ENCODE measurements at places on chromosomes 6 and 20.

- DNase-seq, result no peak
These were observed 173.6 kb upstream of the SGK1 start for GRCh38 chr6:134491477-134491876.

DNA sequence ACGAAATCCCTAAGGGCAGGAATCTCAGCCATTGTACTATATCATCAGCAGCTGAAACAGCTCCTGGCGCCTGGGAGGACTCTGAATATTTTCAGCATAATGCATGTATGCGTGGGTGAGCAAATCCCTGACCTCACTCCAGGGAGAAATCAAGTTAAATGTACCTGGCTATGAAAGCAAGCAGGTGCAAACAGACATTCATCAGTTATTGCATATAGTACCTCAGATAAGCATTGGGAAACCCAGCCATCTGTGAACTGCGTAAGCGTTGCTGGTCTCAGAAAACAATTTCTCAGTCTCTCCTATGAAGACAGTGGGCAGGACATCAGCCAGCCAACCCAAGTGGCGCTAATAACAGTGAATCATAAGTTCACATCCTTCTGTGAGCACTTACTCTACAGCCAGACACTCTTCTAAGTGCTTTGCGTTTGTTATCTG lies 622.6 kb downstream of the EPM2A start:
- DNase-seq, result no peak

GRCh38 chr20:24651171-24651975 lies 181.9 kb downstream of the SYNDIG1 start:
- no peak for DNase-seq

- peak; percentile 45 for DNase-seq
These were observed 290.6 kb upstream of the ZNF337 start for GRCh38 chr20:25987073-25987927.

DNA sequence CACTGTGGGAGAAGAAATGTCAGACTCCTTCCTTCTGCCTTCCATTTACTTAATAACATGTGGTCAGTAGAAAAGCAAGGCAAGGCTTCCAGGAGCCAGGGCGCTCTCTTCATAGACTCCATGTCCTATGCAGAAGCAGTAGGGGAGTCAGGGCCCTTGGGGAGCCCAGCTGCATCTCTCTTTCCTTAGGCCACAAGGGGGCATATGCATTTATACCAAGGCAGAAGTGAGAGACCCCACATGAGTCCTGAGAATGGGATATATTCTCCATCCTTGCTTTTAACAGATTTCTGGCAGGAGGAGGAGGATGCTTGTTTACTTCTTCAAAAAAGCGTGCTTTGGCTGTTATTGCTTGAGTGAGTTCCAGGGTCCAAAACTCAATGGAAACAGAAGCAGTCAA lies 198.5 kb downstream of the HIVEP2 start:
- DNase-seq, result no peak

DNA sequence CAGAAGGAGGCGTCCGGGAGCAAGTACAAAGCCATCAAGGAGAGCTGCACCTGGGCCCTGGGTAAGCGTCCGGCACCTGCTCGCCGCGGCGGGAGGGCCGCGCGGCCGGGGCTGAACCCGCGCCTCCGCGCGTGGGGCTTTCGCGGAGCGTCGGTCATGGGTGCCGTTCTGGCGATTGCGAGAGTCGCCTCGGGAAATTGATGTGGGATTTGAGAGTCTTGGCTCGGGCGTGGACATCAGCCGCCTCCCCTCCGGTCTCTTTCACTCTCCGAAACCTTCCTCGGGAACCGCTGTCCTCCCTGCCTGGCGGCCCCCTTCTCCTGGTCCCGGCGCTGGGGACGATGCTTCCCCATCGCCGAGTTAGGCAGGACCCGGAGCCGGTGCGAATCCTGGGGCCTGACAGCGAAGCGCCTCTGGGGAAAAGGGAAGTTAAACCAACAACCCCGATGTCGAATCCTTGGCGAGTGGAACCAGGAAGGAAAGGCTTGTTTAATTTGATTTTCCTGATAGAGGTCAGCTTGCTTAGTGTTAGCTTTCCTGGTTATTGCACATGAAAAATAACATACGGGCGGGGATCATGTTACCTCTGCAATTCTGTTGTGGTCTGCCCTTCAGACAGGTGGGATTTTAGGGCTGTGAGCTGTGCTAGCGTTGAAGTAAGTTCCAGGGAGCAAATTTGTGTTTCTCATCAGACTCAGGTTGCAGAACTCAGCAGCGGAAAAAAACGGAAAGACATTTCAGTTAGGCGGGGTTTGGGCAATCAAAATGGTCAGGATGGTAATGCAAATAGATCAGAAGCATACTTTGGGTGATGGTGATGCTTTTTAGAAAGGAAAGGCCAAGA lies 594 bp downstream of the ARFGEF3 start:
- DNase-seq, result no peak

- no peak for DNase-seq
These were observed 817 bp upstream of the SLCO4A1 start for GRCh38 chr20:62641321-62642050.

- no peak for DNase-seq
These were observed 144.9 kb downstream of the TFAP2A start for GRCh38 chr6:10269814-10270472.

DNA sequence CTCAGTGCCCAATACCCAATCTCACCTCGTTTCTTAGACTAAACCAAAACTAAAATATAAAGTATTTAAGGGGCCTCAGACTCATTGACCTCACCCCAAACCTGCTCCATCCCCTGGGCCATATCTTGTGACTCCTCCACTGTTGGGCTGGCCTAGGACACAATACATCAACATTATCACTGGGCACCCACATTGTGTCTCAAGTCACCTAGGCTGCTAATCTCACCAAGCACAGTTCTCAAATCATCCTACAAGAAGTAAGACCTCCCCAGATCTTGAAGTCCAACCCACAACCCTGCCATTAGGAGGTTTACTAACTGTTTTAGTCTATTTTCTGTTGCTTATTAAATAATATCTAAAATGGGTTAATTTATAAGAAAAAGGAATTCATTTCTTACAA lies 96.2 kb downstream of the CRYBG1 start:
- no peak for DNase-seq

- no peak for DNase-seq
These were observed 273.3 kb upstream of the JARID2 start for GRCh38 chr6:14972379-14973067.

GRCh38 chr20:23461180-23461579 lies 8.5 kb upstream of the CST11 start:
- no peak for DNase-seq

GRCh38 chr20:21575981-21576740 lies 62.3 kb upstream of the NKX2-2 start:
- DNase-seq, result no peak

- DNase-seq, result no peak
These were observed 125.5 kb downstream of the IPCEF1 start for GRCh38 chr6:154230910-154231595.

GRCh38 chr6:71457929-71458328 lies 169.3 kb downstream of the OGFRL1 start:
- DNase-seq, result no peak

DNA sequence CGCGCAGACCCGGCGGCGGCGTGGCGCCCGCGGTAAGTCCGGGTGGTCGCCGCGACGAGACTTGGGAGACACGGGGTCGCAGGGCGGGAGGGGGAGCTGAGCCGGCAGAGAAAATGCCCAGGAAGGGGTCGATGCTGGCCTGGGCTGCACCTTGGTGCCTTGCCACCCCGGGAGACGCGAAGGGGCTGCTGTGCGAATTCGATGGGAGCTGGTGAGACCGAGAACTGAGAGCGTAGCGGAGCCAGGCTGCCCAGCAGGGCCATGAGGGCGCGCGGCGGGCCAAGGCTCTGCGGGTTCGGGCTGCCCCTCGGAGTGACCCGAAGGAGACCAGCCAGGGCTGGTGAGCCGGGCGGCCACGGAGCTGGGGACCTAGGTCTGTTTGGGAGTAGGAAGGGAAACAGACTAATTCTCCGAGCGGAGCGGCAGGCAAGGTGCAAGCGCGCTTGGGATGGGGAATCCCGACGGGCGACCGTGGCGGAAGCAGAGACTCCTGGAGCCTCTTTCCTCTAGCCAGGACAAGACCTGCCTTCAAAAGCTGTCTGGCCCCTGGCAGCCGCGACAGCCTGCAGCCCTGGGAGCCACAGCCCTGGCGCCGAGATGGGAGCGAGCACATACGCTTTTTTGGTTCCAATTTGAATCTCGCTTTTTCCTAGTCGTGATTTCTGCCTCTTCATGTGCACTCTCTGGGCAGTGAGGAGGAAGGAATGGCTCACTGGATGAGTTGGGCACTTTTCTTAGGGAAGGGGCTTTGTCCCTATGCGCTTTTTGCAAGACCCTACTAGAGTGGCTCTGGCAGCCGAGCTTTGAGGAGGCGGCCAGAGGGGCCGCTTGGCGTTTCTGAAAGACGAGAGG lies 691 bp downstream of the SYNDIG1 start:
- DNase-seq, result no peak

DNA sequence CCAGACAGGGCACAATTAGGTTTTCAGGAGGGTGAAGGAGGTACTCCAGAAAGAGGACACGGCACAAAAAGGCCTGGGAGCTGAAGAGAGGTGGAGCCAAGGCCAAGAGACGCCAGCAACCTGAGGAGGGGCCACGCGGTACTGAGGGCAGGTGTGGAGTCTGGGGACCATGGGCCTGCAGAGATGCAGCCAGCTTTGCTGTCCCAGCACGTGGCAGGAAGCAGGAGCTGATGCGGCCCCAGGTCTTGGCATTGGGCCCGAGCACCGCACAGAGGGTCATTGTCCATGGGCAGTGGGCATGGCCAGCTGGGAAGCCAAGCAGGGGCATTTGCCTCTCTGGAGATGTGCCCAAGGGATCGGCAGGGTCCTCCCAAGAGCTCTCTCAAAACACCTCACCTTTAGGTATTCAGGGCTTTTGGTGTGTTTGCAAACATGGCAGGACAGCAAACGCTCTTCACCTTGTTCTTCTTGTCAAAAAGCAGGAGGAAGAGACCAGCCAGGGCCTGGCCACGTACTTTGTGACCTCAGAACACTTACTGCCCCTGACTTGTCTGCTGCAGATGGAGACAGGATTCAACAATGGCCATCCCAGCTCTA lies 1.4 kb upstream of the BPIFB1 start:
- no peak for DNase-seq

DNA sequence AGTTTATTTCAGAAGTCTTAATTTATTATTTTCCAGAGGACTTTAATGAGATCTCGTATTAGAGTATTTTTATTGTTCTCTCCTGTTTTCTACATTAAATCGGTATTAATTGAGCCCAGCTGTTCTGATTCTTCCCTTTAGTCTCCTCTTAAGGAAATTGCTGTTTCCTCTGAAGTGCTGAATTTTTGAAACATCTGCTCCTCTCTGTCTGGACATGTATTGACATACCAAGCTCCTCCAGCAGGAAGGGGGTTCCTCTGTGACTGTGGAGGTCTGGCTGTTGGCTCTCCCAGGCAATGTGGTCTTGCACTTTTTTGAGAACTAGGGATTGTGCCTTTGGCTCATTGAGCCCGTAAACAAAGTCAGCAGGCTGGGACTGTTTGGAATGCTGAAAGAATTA lies 74.9 kb downstream of the MAP3K4 start:
- DNase-seq, result no peak

- DNase-seq, result no peak
These were observed 166.2 kb downstream of the TRIM27 start for GRCh38 chr6:28757429-28758045.

GRCh38 chr6:32214126-32214525 lies 9.7 kb downstream of the NOTCH4 start:
- DNase-seq, result no peak

GRCh38 chr20:18395544-18395943 lies 71.3 kb downstream of the DZANK1 start:
- DNase-seq, result no peak

GRCh38 chr20:25340380-25340779 lies 50.3 kb downstream of the ABHD12 start:
- DNase-seq, result no peak

- no peak for DNase-seq
These were observed 8.3 kb downstream of the MDGA1 start for GRCh38 chr6:37689381-37689780.

DNA sequence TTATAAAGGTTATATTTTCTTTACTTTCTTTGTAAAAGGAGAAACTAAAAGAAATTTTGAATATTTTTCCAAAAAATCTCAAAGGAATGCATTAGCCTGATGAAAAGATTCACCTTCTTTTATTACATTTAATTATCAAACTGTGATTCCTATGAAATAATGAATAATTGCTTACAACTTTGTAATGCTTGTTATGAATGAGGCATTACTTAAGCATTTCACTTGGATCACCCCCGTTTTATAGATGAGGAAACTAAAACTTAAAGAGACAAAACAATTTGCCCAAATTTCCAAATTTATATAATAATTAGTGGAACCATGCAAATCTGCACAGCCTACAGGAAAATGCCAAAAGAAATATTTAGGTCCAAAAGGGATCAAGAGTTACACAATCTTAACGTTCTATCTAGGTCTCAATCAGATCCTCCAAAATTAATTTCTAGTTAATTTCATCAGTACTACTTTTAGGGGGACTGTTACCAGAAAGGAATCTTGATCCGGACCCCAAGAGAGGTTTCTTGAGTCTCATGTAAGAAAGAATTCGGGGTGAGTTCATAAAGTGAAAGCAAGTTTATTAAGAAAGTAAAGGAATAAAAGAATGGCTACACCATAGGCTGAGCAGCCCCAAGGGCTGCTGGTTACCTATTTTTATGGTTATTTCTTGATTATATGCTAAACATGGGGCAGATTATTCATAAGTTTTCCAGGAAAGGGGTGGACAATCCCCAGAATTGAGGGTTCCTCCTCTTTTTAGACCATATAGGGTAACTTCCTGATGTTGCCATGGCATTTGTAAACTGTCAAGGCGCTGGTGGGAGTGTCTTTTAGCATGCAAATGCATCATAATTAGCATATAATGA lies 288.0 kb downstream of the ADGB start:
- no peak for DNase-seq

DNA sequence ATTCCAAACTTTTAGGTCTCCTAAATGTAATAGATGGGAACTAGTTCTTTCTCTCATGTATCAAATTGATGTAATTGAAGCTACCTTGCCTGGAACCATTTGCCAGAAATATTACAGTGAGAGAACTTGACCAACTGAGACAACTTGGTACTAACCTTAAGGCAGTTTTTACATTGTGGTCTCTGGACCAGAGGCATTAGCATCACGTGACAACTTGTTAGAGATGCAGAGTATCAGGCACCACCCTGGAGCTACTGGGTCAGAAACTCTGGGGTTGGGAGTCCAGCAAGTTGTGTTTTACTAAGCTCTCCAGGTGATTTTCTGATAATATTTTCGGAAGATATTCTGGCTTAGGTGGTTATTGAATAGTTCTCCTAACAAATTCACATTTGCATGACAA lies 982.1 kb upstream of the SLC35B3 start:
- DNase-seq, result no peak

DNA sequence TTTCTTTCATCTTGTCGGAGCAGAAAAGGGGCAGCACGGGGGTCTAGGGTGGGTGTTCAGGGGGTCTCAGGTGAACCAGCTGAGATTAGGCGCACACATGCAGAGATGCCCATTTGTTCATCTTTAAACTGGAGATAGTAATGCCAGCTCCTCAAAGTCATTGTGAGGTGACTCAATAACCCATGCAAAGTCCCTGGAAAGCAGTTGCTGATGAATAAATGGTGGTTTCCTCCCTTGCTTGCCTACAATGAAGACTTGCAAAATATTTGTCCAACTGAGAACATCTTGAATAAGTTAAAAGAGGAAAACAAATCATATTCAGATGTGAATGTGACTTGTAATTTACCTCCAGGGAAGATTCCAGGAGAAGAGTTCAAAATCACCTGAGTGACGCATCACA lies 206.9 kb downstream of the LY86 start:
- DNase-seq, result no peak

All from stimulated activated CD4-positive, alpha-beta T cell treated with anti-CD3 and anti-CD28 coated beads, Interleukin-4, amount 100 ng/mL, for 48 hours (primary cell).